Right forelimb (tissue), 1 donor: ENCODE measurements at places on chromosomes 16 and 17.

GRCh38 chr16:48435318-48435680 lies 50.1 kb upstream of the SIAH1 start:
- DNase-seq = no peak

GRCh38 chr16:75550211-75550662 lies 5.8 kb downstream of the TMEM231 start:
- no peak for DNase-seq

DNA sequence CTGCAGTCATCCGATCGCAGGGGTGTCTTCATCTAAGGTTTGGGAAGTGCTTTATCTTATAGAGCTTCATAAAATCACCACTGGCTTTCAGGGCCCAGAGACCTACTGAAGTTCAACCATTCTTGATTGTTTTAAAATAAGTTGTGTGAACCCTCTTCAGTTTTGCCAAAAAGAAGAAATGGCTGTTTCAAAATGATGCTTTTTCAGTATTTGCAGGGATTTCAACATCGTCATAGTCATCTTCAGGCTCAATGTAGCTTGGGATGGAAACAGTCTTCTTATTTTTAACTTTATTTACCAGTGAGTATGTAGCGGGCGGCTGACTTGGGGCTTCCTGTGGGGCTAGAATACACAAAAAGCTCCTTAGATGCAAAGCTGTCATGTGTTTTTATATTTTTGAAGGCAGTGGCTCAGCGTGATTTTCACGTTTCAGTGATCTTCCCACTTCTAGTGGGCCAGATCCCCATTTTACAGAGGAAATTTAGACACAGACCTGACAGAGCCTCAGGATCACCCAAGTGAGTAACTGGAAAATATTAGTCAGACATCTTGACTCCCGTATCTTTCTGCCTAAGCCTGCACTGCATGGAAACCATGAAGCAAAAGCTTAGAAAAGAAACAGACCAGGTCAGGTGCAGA lies 19.1 kb upstream of the ZNF594 start:
- DNase-seq = no peak

DNA sequence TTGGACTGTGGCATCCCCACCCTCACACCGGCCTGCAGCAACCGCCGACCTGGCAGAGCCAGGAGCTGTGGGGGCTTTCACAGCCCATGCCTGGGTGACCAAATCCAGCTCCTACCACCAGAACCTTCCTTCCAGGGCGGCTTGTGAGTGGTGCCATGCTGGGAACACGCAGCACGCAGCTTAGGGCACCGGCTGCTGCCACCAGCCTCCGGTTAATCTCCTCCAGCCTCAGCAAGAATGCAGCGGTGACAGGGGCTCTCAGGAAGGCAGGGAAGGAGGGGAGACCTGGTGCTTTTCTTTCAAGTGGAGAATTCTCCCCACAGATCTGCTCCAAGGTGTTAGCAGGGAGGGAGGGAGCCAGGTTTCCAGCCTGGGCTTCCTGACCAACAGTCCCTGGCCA lies 32.3 kb upstream of the ANKRD40CL start:
- DNase-seq = no peak

- no peak for DNase-seq
Observed at GRCh38 chr16:87196661-87197060, 120.5 kb downstream of the C16orf95 start.

DNA sequence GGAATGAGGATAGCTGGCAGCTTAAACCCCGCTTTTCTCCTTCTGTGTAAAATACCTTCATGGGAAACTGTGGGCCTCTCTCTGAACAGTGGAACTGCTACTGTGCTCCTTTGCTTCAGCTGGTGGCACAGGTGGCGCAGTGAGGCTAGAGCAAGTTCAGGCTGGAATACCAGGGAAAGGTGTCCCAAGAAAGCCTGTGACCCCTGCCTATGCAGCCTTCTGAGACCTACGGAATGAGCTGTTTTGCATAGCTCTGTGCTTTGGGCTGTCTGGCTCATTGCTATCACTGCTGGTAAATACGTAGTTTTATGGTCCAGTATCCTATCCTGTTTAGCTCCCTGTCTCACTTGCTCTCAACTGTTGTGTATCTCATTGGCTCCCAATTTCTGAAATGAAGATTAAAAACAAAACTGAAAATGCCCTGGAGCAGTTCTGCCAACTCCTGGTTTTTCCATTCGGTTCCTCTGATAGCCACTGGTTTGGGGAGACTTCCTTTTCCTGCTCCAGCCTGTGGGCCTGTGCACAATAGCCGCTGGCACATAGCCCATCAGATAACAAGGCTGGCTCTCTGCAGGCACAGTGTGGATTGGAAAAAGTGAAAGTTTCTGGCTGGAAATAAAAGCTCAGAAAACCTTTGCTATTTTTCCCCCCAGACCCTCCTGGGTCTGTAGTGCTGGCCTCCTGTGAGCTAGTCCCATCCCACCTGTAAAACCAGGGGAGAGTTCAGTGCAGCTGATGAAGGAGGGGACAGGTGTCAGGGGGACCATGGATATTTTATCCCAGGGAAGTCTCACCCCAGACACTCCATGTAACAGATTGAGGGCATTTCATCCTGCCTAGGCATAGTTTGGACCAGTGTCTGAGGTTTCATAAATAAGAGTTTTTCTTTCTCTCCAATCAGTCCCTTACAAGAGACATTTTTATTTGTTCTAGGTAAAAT lies 24.0 kb downstream of the LIMD2 start:
- DNase-seq = no peak

GRCh38 chr17:79706931-79707850 lies 23.6 kb upstream of the ENPP7 start:
- peak; percentile 63 for DNase-seq

DNA sequence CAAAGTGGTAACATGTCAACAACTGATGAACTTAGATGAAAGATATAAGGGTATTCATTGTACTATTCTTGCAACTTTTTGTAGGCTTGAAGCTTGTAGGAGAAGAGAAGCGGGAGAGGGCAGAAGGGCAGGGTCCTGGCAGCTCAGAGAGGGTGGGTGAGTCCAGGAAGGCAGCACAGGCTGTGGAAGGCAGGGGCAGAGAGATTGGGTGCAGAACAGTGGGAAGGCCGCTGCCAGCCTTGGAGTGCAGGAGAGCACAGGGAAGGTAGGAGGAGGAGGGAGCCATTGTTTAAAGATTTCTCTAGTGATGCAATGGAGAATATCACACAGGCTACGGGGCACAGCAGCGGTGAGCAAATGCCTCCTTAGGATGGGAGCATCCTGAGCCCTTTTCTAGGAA lies 104.3 kb downstream of the N4BP1 start:
- DNase-seq = no peak

DNA sequence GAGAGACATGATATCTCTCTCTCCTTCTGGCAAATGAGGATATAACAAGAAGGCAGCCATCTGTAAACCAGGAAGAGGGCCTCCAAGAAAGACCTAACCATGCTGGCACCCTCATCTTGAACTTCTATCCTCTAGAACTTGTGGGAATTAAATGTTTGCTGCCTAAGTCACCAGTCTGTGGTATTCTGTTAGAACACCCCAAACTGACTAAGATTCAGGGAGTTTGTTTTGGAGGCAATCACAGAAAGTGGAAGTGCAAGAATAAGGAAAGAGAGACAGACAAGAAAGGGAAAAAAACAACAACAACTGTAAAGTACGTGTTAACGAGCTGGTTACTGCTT lies 114.5 kb upstream of the GOT2 start:
- no peak for DNase-seq

GRCh38 chr16:27999687-28000086 lies 63.8 kb downstream of the GSG1L start:
- DNase-seq = no peak

DNA sequence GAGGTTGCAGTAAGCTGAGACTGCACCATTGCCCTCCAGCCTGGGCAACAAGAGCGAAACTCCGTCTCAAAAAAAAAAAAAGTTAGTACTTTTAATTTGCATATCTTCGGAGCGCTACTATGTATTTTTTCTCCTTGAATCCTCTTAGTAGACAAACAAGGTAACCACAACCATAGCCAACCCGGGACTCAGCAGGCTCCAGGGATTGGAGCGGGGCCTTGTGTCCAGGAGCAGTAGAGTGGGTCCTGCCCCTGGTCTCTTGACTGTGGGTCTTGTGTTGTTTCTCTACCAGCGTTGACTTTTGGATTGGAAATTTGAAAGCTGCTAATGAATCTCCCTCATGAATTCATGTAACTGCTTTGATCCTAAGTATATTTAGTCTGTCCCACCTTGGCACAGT lies 32.3 kb downstream of the PRMT7 start:
- DNase-seq = no peak

- DNase-seq = no peak
Observed at GRCh38 chr16:61500851-61501250, 535.4 kb downstream of the CDH8 start.

DNA sequence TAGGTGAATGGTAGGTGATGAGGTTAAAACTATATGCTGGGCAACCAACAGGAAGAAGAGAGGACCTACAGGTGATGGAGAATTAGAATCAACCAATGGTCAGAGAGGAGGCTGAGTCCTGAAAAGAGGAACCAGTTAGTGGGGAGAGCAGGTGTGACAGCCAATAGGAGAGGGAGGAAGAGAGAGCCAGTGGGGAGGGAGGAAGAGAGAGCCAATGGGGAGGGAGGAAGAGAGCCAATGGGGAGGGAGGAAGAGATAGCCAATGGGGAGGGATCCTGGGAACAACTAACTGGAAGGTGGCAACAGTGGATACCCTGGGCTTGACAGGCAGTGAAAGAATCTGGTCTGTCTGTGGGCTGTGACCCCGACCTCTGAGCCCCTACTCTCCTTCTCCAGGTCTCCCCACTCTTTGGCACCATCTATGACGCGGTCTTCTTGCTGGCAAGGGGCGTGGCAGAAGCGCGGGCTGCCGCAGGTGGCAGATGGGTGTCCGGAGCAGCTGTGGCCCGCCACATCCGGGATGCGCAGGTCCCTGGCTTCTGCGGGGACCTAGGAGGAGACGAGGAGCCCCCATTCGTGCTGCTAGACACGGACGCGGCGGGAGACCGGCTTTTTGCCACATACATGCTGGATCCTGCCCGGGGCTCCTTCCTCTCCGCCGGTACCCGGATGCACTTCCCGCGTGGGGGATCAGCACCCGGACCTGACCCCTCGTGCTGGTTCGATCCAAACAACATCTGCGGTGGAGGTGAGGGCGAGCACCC lies 3.7 kb downstream of the GUCY2D start:
- no peak for DNase-seq

DNA sequence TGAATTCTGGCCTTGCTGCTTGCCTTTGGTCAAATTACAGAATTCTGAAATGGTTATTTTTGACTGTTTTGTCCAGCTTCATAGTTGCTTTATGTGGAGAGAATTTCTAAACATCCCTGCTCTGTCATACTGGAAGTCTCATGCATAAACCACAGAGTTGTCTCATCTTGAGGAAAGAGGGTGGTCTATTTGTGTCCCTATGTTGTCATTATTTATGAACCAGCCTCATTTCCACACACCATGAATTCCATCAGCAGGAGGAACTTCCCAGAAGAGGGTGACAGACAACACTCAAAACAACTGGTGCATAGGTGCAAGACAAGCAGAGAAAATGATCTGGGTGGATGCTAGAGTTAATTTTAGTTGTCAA lies 525.8 kb upstream of the GOT2 start:
- DNase-seq = no peak

- peak; percentile 25 for DNase-seq
Observed at GRCh38 chr16:49459953-49460735, 86.5 kb downstream of the C16orf78 start.

DNA sequence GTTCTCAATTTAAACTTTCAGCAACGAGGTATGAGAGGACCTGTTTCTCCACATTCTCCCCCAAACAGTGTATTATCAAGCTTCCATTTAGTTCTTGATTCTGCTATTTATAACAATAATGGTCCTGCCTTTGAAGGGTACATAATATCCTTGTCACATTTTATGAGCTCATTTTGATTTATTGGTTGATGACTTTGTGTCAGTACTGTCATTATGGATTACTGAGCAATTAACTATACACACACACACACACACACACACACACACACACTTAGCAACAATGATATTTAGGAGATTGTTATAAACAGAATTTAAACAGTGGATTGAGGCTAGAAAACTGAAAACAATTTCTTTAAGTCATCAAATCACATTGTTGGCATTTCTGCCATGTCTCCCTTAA lies 7.0 kb downstream of the TMIGD1 start:
- DNase-seq = no peak

DNA sequence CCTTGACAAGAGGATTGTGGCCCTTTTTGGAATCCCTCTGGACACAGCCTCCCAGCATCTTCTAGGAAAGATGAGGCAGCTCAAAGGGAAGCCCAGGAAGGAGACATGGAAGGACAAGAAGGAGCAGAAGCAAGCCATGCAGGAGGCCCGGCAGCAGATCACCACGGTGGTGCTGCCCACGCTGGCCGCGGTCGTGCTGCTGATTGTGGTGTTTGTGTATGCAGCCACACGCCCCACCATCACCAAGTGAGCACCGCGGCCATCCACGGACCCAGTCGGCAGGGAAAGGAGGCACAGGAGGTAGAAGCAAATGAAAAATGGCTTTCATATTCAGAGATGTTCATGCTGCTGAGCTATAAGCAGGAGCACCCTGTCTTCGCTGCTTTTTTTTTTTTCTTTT lies 10.9 kb upstream of the MEIOC start:
- no peak for DNase-seq

GRCh38 chr16:72055911-72056310 lies 1.6 kb downstream of the HP start:
- no peak for DNase-seq

- DNase-seq = no peak
Observed at GRCh38 chr16:67509016-67509415, 19.6 kb upstream of the RIPOR1 start.

DNA sequence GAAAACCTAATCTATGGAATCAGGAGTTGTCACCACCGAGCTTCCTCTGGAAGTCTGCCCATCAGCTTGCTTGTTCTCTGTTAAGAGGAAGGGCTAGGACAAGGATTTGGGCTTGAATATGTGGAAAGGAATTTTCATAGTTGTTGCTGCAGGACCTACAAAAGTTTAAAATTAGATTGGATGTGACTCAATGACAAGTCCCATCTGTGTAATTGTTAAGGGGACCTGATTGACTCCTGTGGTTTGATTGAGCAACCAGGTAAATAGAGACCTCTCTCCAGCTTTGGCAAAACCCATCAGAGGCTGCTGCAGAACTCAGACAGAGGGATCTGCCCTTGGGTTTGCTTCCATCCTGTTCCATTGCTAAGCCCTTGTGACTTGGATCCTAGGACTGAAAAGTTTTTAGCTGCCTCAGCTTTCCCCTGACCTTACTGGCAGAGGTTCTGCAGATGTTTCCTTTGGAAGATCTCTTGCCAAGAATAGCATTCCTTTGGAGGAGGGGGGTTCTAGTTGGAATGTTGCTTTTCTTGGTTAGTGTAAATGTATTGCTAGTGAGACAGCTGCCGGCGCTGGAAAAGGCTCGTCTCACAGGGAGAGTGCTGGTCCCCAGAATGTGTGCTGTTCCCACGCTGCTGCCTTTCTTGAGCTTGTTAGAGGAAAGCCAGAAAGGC lies 50.0 kb downstream of the SF3B3 start:
- peak; percentile 65 for DNase-seq
